Daoy (cell line): ENCODE measurements at places on chromosomes 3 and 15. TPM values are rescaled to one million over a fixed set of nuclear protein-coding genes. Genes with fewer than 3 reads are reported as not detected.

Gene MEGF11
- under 0.01 and 0.34 TPM in 2 replicates for total RNA-seq

Gene MORC1
- not detected in 2 replicates for total RNA-seq

Gene PLSCR1
- 52.5 and 92.2 TPM in 2 replicates for total RNA-seq

Gene FETUB
- not detected in 2 replicates for total RNA-seq

Gene DENND4A
- total RNA-seq, result 8.6 and 20.9 TPM in 2 replicates

Gene CKMT1A
- total RNA-seq, result 2.2 TPM in 1 of 2 replicates, not detected in the other

Gene GPR171
- not detected in 2 replicates for total RNA-seq

Gene HACL1
- 26.4 and 34.6 TPM in 2 replicates for total RNA-seq

Gene TMCO5A
- total RNA-seq, result not detected in 2 replicates

Gene P2RY13
- not detected in 2 replicates for total RNA-seq

Gene EPHB1
- total RNA-seq, result 2.5 and 4.2 TPM in 2 replicates

Gene TGM4
- total RNA-seq, result 0.17 and 0.51 TPM in 2 replicates

Gene SRGAP3
- total RNA-seq, result 1.9 and 5.0 TPM in 2 replicates

Gene TRIM42
- not detected in 2 replicates for total RNA-seq

Gene SNURF
- 1.7 and 32.4 TPM in 2 replicates for total RNA-seq

Gene ARPP21
- total RNA-seq, result not detected in 2 replicates

Gene HIGD2B
- not detected in 2 replicates for total RNA-seq

Gene CACNA2D2
- 0.03 TPM in 1 of 2 replicates, not detected in the other for total RNA-seq

Gene PIAS1
- total RNA-seq, result 14.9 and 25.6 TPM in 2 replicates

Gene IL17RD
- 0.46 and 0.71 TPM in 2 replicates for total RNA-seq

Gene SLC35A5
- 36.3 and 56.1 TPM in 2 replicates for total RNA-seq

Gene SEMA5B
- not detected in 2 replicates for total RNA-seq

Gene SLC28A2
- total RNA-seq, result not detected in 2 replicates

Gene FSIP1
- total RNA-seq, result 0.97 and 2.2 TPM in 2 replicates

Gene SPINK8
- total RNA-seq, result not detected in 2 replicates

Gene SCG5
- 1.8 and 3.0 TPM in 2 replicates for total RNA-seq

Gene LRRC2
- total RNA-seq, result 0.36 and 0.40 TPM in 2 replicates

Gene SUCLG2
- total RNA-seq, result 20.3 and 22.1 TPM in 2 replicates
